T follicular helper cell (primary cell): ENCODE measurements at places on chromosomes 11 and 22.

DNA sequence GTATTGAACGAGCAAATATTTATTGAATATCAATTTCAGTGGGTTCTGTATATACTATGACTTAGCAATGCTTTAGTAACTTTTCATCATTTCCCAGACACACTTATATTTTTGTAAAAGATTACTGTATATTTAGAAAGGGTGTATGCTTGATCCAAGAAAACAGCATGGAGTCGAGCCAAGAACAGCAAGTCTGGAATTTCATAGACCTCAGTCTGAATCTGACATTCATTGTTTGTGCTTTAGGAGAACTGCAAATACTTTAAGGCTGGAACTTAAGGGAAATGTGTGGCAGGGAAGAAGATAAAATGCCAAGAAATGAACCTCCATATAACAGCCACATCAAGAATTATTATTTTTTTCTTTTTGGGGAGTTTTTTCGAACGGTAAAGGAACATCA, 1156.8 kb downstream of the LRRC4C start:
- no peak for DNase-seq

- no peak for DNase-seq
Measured at GRCh38 chr11:118263695-118264568, at the start of gene MPZL2. Gene MPZL2 (minus strand): TSS chr11:118264297. CDS start chr11:118264153, 144 bp downstream.

GRCh38 chr11:126956635-126957034, 43.9 kb downstream of the KIRREL3 start:
- no peak for DNase-seq

- DNase-seq, result no peak
Measured at GRCh38 chr22:38964989-38965388, 7.6 kb downstream of the APOBEC3A start.

DNA sequence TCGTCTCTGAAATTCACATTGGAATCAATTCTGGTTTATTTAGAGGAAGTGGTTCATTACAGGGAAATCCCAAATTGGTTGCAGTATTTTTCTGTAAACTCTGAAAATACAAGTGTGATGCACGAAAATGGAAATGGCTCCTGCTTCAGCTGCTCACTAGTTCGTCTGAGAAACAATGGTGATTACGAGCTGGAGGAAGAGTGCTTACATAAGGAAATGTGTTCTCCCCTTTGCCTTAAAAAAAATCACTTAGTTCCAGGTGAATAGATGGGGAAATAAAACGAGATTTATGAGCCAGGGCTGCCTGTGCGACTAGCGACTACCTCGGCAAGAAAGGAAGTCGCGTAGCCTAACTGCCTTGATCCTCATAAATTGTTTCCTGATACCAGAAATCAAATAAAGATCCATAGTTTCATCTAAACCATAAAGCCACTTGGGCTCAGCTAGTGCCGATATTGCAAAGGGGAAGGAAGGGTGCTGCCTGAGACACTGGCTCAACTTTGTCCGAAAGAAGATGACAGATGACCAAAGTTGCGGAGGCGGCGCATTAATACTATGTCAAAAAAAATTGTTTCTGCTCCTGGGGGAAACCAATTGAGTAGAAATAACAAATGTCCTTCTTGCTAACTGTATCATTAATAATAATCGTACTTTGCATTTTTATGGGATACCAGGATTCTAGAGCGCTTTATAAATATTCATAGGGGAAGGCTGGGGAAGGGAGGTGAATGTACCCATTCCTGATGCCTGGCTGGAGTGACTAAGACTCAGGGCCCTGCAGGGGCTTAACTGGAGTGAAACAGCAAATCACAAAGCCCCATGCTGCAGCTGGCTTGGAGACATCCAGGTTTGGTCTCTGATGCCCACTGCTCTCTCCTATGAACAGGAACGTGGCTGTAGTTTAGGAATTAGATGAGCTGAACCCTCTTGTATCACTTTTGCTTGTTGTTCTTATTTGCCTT, 185.7 kb downstream of the BLID start:
- no peak for DNase-seq

- DNase-seq, result no peak
Measured at GRCh38 chr22:36191106-36191836, 10.3 kb downstream of the APOL4 start.

GRCh38 chr11:69328231-69328630, 34.3 kb downstream of the MYEOV start:
- DNase-seq, result no peak

DNA sequence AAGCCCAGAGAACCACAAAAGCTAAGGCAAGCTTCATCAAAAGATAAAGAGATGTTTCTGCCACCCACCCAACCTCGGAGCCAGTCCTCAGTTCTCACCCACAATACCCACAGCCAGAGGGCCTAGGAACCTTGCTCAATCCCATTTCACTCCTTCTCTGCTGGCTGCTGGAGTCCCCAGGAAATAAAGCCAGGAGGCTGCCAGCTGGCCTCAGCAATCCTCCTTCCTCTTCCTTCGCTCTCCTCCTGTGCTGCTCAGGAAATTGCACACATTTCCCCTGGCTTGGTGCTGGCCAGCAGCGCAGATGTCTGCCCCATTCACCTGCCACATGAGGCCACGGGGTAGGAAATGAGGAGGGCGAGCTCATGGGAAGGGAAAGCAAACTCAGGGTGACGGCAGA, 91.8 kb upstream of the LDLRAD3 start:
- DNase-seq, result no peak

DNA sequence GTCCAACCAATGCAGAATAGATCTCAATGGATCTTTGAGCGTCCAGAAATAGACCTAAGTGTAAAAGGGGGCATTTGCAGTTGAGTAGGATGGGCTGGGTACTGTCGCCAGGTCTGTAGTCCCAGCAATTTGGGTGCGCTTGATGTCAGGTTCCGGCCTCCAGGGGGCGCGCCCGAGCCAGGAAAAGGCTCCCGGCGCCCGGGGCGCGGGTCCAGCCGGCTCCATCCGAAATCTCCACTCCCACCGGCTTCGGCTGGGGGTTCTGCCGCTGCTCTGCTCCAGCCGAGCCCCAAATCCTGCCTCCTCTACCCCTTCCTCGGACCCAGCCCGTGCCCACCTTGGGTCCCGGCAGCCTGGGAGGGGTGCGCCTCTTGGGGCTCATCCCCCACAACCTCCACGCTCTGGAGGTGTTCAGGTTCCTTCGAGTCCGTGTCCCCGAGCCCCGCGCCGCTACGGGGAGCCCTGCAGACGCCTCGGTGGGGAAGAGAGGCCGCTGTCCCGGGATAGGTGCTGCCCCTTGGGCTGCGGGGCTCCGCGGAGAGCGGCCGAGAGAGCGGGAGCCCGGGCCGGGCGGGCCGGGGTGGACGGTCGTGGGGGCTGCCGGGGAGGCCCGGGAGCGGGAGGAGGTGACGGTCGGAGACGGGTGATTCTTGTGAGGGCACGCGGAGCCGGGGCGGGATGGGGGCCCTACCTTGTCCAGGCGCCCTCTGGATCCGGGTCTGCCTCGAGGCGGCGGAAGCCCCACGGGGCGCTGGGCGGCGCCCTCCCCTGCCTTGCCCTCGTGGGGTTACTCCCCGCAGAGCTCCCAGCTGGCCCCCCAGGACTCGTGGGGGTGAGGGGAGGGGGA, 13.0 kb upstream of the CYB5R3 start:
- peak; percentile 70 for DNase-seq
